ENCODE measurements at places on chromosomes 4 and X.
A peak's percentile ranks its signal among the peaks of the same experiment; 100 is the strongest.

- no peak for DNase-seq
Observed at GRCh38 chrX:67104982-67105757, 438.7 kb upstream of the AR start.

DNA sequence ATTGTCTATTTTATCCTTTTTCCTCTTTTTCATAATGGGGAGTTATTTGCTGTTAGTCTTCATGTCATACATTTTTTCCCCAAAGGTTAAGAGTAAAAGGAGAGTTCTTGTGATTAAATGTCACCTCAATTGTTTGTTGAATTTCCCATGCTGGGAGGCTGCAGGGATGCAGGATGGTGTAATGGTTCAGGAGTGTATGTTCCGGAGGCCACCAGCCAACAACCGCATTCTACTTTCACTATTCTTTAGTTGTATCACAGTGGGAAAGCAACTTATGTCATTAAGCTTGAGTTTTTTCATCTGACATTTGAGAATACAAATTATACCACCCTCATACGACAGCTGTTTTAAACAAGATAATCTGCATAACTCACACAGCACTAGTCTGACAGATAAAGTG, 15.4 kb downstream of the AFP start:
- DNase-seq, result no peak

GRCh38 chrX:30495468-30495867, 82.1 kb downstream of the TASL start:
- no peak for DNase-seq

GRCh38 chr4:121164291-121164690, at the start of gene TNIP3:
Gene TNIP3, minus strand, starts transcription at chr4:121164321. Its CDS starts 196 bp downstream, at chr4:121164125.
- no peak for DNase-seq

- no peak for DNase-seq
Observed at GRCh38 chr4:150591406-150591805, 9.5 kb downstream of the MAB21L2 start.

GRCh38 chrX:2967998-2968909, 38.1 kb upstream of the ARSH start:
- no peak for DNase-seq

DNA sequence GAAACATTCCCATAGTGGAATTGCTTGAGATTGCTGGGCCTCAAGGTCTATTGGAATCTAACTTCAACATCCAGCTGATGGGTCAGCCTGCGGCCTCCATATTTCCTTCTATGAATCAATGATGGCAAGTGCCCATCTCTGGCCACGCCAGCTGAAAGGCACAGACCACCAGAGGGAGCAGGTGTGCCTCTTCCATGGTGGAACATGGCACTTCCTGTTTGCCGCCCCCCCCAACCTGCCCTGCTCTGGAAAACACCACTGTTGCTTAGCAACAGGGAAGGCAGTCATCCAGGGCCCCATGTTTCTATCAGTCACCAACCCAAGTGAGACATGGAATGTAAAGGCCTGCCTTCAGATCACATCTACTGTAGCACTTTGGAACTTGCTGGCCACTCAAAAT, 11.6 kb downstream of the PAGE4 start:
- peak; percentile 75 for DNase-seq

- DNase-seq, result no peak
Observed at GRCh38 chr4:188551156-188551555, 411.9 kb downstream of the TRIML1 start.

DNA sequence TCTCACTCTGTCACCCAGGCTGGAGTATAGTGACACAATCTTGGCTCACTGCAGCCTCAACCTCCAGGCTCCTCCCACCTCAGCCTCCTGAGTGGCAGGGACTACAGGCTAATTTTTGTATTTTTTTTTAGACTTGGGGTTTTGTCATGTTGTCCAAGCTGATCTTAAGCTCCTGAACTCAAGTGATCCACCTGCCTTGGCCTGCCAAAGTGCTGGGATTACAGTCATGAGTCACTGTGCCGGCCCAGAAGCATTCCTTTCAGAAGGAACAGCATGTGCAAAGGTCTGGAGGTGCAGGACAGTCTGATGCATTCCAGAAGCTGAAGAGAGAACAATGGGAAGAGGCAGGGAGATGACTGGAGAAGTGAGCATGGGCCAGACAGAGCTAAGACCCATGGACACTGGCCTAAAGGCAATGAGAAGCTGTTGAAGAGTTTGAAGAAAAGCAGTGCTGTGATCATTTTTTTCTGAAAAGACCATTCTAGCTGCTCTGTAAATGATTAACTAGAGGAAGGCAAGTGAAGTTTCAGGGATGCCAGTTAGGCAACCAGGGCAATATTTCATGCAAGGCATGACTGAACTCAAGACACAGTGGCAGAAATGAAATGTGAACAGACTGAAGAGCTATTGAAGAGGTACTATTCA, 43.2 kb downstream of the MANBA start:
- no peak for DNase-seq

DNA sequence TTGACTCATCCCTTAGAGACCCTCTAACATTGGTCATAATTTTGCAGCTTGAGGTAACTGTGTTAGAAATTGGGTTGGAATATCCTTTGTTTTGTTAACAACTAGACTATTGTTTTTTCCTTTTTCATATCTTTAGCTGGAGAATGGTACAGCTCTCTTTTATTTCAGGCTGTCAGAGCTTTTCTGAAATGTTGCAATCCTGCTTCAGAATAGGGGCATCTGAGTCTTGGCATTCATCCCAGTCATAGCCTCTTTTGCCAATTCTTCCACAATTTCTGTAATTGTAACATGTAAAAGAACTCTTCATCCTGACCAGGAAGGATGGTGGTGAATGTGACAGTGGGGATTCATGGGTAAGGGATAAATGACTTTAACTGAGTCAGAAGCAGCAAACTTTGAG, 128.7 kb downstream of the FHIP1A start:
- no peak for DNase-seq

- DNase-seq, result no peak
Observed at GRCh38 chr4:105902550-105903262, 7.4 kb downstream of the NPNT start.

DNA sequence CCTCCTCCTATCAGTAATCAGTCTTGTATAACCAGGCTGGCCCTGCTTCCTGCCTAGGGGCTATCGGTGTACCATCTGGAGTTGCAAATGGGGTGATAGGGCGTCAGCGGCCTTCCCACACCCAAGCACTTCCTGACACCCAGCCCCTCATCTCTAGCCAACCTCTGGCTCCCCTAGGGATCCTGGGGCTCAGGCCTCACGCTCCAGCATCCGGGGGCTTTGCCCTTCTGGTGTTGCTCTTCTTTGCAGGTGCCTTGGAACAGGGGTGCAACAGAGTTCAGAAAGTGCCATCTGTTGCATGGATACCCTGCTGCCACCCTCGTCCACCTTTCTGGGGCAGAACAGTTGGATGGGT, 4.1 kb downstream of the IL9R start:
- DNase-seq, result no peak

- DNase-seq, result peak; percentile 12
Observed at GRCh38 chrX:23626651-23627050, 40.6 kb upstream of the PRDX4 start.

DNA sequence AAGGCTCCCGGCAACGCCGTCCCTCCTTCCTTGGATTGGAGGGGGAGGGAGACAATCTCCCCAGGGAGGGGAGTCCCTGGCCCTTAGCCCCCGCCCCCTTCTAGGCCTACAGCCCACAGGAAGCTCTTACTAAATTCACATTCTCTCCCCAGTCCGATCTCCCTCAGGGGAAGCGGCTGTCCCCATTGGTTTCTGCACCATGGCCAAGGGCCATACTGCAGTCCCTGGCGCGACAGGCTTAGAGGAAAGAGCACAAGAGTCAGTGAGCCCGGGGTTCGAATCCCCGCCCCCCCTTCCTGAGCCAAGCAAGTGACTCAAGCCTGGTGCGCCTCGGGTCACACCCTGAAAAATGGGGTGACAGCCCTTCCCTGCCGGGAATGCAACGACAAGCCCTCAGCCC, 1.1 kb downstream of the ABLIM2 start:
- no peak for DNase-seq

GRCh38 chr4:19026281-19026680, 1004.7 kb upstream of the LCORL start:
- no peak for DNase-seq

GRCh38 chrX:130523460-130524394, 121.9 kb downstream of the RBMX2 start:
- peak; percentile 75 for DNase-seq

DNA sequence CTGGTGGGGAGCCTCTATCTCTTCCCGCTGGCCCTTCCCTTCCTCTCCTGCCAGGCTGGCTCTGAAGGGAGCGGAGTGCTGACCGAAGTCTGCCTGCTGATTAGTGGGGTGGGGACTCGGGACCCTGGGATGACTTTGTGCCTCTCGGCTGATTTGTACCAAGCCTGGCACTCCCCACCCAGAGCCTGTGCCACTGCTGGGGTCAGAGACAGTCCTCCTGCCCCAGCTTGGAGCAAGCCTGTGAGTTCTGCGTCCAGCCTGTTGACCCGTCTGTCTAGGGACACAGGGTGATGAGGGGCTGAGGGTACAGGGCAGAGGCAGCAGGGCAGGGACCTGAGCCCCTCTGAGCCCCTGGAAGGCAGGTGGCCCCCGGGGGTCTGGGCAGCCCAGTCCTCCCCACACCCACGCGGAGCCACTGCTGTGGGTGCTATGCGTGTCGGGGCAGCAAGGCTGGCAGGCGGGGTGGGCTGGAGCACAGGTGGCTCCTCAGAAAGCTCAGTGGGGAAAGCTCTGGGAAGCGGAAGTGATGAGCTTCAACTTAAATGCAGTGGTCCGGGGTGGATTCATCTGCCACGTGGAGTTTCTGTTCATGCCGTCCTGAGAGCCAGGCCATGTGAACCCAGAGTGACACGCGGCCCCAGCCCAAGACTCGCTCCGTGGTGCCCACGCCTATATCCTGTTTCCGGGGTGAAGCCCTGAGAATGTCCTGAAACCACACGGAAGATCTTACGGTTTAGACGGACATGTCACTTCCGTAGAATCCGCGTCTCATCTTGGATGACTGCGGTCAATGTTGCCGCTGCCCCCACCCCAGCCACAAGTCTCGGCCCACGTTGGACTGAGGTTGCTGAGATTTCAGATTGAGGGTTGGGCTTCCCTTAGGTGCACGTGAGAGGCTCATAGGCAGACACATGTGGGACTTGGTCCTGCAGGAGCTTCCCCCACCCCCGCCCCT, 21.1 kb upstream of the UVSSA start:
- DNase-seq, result no peak

- DNase-seq, result no peak
Observed at GRCh38 chr4:19130866-19131265, 1109.3 kb upstream of the LCORL start.

DNA sequence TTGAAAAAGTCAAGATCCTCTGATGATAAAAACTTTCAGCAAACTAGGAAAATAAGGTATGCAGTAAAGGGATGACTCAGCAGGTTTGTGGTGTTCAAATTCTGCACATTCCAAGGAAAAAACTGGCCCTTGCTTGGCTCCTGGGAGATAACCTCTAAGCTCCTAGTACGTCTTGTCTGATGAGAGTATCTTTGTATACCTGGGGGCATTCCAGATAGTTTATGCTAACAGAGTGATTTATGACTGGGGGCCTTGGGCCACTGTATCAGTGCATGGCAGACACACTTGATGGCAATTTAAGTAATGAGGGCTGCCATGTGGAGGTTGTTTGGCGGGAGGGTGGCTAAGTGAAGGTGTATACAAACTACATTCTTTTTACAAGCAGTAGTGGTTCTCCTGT, 56.9 kb downstream of the NSG1 start:
- no peak for DNase-seq

DNA sequence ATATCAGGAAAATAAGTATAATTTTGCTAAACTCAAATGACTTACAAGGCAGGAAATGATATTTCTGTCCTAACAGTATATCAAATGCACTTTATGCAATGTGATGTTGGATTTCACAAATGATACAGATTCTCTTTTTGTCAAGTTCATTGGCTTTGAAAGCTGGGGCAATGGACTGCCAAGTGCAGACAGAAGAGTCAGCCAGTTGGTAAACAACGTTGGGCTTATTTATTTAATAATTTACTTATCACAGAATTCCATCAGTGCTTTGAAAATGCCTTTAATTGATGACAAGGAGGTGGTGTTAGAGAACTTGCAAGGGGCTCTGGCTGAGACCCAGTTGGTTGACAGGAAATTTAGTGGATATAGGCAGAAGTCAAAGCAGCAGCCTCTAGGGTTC, 79.9 kb upstream of the ADGRG2 start:
- DNase-seq, result no peak

GRCh38 chr4:25160714-25161592, 704 bp upstream of the SEPSECS start:
- peak; percentile 29 for DNase-seq

GRCh38 chrX:151792505-151792904, 58.0 kb downstream of the CNGA2 start:
- DNase-seq, result no peak

DNA sequence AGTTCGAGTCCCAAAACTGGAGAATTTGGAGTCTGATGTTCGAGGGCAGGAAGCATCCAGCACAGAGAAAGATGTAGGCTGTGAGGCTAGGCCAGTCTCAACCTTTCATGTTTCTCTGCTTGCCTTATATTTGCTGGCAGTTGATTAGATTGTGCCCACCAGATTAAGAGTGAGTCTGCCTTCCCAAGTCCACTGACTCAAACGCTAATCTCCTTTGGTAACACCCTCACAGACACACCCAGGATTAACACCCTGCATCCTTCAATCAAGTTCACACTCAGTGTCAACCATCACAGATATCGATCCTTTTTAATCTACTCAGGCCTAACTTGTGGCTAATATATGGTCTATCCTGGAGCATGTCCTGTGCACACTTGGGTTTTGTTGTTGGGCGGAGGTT, 18.0 kb upstream of the MAEA start:
- DNase-seq, result no peak

DNA sequence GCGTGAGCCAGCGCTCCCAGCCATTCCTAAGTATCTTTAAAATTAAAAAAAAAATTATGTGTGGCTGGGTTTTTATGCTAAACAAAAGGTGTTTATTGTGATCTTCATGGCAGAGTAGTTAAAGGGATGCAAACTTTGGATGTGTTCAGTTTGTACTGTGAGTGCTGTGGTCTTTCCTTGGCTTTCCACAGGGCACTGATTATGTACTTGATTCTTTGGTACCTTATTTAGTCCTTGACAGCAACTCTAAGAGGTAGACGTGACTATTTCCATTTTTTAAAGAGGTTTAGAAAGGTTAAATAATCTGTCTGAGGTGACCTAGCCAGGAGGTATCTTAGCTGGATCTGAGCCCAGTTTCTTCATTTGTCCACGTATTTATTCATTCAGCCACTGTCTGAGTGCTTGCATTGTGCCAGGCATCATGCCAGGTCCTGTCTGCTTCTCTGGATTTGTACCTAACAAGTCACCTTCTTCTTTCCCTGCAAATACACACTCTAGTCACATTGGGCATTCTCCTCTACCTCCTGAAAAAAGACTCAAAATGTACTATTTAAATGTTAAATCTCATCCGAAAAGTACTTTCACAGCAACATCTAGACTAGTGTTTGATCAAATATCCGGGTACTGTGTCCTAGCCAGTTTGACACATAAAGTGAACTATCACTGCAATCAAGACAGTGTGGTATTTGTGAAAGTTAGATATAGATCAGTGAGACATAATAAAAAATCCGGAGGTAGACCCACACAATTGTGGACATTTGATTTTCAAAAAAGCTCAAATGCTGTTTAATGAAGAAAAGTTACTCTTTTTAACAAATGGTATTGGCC, 31.5 kb downstream of the WWC2 start:
- DNase-seq, result no peak

- peak; percentile 57 for DNase-seq
Observed at GRCh38 chr4:15457406-15458201, 12.1 kb upstream of the CC2D2A start.

Data from OCI-M1 (cell line).